Activated naive CD4-positive, alpha-beta T cell (primary cell): ENCODE measurements at places on chromosomes 2 and 18.

GRCh38 chr2:71526975-71527374, 73.6 kb downstream of the DYSF start:
- DNase-seq: no peak

DNA sequence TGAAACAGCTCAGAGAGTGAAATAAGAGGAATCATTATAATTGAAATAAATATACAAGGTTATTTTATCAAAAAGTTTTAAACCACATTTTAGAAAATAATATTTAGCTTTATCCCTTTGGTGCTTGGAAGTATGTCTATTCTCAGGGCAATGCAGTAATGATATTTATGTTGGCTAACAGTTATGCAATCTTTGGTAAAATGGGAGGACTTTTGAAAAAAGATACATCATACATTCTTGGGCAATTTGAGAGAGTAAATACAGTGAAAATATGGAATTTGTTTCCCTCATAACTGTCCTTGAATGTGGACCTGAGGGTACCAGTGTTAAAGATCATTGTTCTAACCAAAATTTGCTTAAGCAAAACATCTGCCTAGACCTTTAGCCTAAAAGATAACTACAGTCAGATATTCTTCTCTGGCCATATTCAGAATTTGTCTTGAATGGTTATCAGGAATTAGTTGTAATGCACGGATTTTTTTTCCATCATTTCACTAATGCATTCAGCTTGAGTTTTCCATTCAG, 137.2 kb downstream of the LRRTM1 start:
- DNase-seq: no peak

DNA sequence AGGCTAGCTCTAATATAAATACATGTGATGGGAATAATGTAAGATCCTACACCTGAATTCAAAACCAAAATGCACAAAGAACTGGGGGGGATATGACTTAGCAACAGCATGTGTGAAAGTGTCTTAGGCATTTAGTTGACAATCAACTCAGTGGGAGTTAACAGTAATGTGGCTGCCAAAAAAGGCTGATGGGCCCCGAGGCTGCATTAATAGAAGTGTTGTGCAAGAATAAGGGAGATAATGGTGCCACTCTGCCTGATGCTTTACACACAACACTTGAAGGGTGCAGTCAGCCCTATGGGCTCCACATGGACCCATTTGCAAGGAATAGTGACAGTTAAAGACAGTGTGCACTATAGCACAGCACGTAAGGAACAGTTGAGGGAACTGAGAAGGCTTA, 649.4 kb upstream of the ZEB2 start:
- DNase-seq: no peak

GRCh38 chr2:220985561-220985960, 586.5 kb downstream of the EPHA4 start:
- DNase-seq: no peak

- no peak for DNase-seq
Measured at GRCh38 chr2:10404324-10405143, 43.6 kb downstream of the ODC1 start.

- DNase-seq: no peak
Measured at GRCh38 chr2:43718530-43719124, 42.4 kb upstream of the C1GALT1C1L start.

GRCh38 chr2:210862283-210863065, 306.1 kb downstream of the CPS1 start:
- no peak for DNase-seq

- no peak for DNase-seq
Measured at GRCh38 chr2:48668992-48669391, 51.3 kb downstream of the GTF2A1L start.

DNA sequence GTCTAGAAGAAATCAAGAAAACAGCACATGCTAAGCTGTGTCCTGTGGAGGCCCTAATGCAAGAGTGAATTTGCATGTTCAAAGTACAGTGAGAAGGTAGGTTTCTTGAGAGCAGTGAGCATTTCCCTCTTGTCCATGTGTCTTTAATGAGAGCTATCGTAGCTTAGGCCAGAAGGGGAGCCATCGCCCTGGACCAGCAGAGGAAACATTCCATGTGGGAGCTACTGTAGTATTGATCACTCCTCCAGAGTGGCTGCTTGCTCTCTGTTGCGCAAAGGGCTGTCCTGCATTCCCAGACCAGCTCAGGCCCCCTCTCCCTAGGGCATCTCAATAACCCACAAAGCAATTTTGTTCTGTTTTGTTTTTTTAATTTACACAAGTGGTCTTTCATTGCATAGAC, 950.1 kb downstream of the CNTNAP5 start:
- DNase-seq: no peak

- no peak for DNase-seq
Measured at GRCh38 chr18:25453556-25454269, 101.7 kb upstream of the ZNF521 start.

- no peak for DNase-seq
Measured at GRCh38 chr2:20955277-20956026, 88.4 kb downstream of the APOB start.

GRCh38 chr2:108894766-108895165, 94.3 kb downstream of the EDAR start:
- DNase-seq: no peak

- DNase-seq: no peak
Measured at GRCh38 chr2:232538671-232539070, 821 bp upstream of the CHRNG start.
